ENCODE measurements at places on chromosomes 2 and 18.

DNA sequence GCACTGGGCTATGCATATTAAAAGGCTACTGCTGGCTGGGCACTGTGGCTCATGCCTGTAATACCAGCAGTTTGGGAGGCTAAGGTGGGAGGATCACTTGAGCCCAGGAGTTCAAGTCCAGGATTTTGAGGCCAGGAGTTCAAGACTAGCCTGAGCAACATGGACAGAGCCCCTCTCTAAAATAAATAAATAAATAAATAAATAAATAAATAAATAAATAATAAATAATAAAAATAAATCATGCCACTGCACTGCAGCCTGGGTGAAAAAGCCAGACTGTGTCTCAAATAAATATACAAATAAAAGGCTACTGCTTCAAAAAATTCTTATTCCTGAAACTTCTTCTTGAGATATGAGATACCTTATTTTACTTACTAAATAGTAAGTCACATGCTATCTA lies 439.6 kb downstream of the ERBB4 start:
- no peak for DNase-seq

DNA sequence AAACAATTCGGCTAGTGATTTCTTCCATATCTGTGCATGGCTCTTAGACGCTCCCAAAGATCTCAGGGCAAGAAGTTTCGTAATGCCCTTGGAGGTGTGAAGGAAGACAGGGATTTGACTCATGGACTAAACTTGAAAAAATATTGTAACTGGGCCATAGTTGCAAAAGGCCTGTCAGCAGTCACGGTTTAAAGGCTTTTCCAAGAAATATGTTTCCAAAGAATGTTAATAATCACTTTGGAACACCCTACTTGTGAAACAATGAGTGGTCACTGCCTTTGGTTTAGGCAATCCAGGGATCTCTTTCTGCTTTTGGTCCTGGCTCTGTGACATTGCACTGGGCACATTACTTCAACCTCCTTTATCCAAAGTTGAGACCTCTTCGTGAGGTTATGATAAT lies 102.5 kb upstream of the RASGRP3 start:
- DNase-seq: no peak

- DNase-seq: no peak
Measured at GRCh38 chr2:188403676-188404075, 112.0 kb downstream of the GULP1 start.

DNA sequence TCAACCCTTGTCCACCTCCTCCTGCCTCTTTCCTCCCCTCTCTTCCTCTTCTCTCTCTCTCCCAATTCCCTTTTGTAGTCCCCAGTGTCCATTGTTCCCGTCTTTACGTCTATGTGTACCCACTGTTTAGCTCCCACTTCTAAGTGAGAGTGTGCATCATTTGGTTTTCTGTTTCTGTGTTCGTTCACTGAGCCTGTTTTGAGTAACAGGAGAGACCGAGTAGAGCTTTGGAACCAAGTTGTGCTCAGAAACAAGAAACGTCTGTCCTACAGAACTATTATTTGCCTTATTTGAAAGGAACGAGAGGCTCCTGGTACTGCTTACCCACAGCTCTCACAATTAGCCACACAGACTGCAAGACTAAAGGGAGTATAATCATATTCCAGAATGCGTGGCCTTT lies 50.1 kb upstream of the MAPRE2 start:
- DNase-seq: no peak

- no peak for DNase-seq
Measured at GRCh38 chr2:200302940-200303727, 3.4 kb upstream of the SPATS2L start.

DNA sequence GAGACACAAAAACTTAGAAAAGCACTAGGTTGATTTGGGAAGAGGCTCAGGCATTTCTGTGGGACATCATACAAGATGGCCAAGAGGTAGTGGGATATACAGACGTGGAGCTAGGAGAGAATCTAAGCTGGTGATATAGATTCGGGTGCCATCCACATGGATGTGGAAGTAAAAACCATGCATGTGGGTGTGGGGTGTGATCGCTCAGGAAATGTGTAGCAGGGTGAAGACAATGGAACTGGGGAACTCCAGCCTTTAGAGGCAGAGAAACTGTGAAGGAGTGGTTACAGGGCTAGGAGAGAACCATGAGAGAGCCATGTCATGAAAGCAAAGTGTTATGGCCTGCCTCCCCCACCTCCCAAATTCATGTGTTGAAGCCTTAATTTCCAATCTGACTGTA lies 43.0 kb upstream of the CTLA4 start:
- DNase-seq: no peak

GRCh38 chr2:74439803-74440377 lies 1.8 kb downstream of the RTKN start:
- no peak for DNase-seq

GRCh38 chr2:46569061-46569560 lies 89.7 kb downstream of the TMEM247 start:
- DNase-seq: no peak

DNA sequence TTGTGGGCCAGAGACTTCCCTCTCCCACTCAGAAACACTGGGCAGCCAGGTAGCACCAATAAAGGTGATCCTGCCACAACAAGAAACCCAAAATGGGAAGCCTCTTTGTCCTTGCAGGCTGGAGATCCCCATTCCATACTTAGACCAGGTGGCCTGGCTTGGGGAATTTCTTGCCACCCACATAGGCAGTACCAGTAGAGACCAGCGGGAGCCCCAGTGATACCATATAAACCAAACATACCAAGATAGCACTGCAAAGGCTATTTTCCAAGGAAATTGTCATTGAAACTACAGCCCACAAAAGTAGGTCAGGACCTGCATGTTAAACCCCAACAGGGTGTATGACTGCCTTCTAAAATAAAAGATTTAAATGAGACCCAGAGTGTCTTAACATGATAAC lies 171.6 kb downstream of the DIS3L2 start:
- DNase-seq: no peak
